ENCODE measurements at places on chromosomes 7 and 10.

DNA sequence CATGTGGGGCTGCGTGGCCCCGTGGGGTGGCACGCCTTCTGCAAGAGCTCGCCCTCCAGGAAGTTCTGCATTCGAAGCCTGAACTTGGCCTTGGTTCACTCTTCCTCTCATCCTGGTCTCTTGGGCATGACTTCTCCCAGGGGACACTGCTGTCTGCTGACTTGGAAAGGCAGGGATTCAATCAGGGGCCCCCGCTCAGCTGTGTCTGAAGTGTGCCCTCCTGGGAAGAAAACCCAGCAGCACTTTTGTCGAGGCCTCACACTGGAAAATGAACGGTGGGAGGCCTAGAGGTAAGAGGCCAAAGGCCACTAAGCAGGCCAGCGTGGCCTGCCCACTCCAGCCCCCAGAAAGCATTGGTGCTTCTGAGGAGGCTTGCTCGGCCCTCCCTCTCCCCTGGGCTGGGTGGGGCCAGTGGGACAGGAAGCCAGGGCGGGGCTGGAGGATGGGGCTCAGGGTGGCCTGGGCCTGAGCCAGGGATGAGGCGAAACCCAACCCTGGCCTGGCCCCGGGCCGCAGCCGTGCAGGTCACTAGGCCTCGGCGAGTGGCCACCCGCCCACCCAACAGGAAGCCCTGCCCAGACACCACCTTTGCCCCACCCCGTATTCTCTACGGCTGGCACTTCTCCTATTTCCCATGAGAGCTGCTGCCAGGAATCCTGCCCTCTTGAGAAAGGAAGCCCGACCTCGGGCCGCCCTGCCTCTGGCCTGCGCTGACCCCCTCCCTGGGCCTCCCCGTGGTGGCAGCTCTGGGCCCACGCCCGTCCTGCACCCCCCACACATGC lies 81.1 kb downstream of the ZMIZ1 start:
- peak; percentile 95 for DNase-seq

DNA sequence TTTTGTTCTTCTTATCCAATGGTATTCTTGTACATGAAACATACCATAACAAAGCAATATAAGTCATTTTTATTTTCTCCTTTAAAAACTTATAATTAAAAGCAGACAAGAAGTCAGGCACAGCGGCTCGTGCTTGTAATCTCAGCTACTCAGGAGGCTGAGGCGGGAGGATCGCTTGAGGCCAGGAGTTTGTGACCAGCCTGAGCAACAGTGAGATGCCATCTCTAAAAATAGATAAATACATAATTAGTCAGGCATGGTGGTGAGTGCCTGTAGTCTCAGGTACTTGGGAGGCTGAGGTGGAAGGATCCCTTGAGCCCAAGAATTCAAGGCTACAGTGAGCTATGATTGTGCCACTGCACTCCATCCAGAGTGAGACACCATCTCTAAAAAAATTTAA lies 195.1 kb upstream of the FZD1 start:
- no peak for DNase-seq

GRCh38 chr10:59807629-59808620 lies 54.7 kb upstream of the MRLN start:
- DNase-seq, result peak; percentile 81

DNA sequence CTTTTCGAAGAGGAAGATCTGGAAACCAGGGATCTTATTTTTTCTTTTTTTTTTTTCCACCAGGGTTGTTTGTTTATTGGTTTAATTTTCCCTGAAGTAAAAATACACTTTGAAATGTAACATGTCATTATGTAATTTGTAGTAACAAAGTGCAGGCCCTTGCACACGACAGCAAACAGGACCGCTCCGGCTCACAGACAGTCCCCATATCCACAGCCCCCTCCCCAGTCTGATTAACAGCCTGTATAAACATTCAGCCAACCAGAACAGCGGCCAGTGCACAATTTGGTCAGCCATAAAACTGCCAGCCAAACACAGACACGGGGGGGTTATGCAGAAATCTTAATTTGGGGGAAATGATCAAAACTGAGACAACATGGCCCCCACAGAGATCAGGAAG lies 431.6 kb upstream of the NPVF start:
- no peak for DNase-seq

DNA sequence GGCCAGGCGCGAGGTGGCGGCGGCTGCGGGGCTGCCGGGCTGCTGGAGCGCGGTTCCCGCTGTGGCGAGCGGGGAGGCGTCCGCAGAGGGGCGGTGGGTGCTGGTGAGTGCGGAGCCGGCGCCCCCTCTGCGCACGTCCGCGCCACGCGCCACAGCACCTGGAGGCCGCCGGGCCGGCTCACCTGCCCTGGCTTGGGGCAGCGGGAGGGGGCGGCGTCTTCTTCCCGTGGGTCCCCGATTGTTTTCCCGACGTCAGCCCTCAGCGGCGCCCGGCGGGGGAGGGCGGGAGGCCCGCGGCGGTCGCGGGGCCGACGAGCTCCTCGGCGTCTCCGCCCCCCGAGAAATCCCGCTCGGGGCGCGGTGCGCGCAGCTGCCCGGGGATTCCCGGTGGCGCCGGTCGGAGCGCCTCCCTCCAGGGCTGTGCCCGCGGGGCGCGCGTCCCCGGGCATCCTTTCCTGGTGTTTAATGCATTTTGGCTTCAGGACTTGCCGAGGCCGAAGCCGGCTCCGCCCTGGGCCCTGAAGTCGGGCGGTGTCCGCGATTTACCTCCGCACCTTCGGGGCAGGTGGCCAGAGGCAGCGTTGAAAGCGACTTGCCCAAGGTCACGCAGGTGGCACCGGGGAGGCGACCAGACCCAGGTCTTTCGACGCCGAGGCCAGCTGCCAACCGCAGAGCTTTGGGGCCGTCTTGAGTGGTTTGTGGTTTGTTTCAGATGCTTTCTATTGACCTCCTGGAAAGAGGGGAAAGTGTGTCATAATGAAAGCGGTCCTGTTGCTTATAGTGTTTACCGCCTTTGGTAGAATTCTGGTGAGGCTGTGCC lies 561 bp downstream of the PLEKHA1 start:
- DNase-seq, result peak; percentile 80

- no peak for DNase-seq
These were observed 12.0 kb downstream of the C10orf62 start for GRCh38 chr10:97601268-97602215.

DNA sequence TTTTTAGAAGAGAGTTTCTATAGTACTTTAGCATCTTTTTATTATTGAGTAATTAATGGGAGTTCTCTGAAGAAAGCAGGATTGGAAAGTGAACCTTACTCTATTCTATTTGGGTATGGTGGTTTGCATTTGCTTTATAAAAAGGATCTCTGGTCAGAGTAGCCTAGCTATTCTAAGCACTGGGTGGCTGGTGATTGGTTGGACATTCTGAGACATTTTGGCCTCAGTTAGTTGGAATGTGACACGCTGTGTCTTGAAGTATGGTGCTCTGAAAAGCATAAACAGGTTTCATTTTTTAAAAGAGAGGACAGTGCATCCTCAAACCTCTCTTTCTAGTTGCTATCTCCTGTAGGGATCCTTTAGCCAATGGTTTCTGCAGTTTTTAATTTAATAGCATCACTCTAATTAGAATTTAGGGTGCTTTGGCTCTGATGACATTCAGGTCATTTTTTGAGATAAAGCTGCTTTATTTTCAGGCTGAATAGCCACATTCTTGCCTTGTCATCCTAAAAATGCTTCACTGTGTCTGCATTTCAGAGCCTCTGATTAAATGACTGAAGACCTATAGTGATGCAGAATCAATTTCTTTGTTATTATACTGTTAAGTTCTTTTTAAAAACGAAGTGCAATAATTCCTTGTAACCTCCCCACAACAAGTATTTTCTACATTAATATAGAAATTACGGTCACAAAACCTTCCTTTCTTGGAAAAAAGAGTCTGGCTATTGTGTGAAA lies 20.6 kb downstream of the TMEM178B start:
- DNase-seq, result no peak

GRCh38 chr10:110480387-110480786 lies 17.3 kb upstream of the DUSP5 start:
- no peak for DNase-seq

DNA sequence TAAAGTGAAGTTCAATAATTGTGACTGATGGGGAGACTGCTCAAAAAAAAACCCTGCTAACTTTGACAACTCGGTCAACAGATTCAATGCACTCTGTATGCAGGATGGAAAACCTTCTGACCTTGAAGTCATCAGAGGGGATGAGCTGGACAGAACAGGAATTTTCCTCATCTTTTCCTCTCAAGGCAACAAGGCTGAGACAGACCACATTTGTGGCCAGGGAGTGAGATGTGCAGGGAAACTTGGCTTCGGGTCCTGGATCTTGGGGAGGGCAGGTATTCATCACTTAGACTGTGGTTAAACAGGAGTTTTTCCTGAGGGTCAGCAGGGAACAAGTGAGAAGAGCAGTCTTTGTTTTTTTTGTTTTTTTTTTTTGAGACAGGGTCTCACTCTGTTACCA lies 100.6 kb downstream of the BAMBI start:
- no peak for DNase-seq

- DNase-seq, result no peak
These were observed 170.4 kb downstream of the EGFR start for GRCh38 chr7:55189146-55189766.

- peak; percentile 80 for DNase-seq
These were observed 44.0 kb upstream of the COL13A1 start for GRCh38 chr10:69757553-69758309.

DNA sequence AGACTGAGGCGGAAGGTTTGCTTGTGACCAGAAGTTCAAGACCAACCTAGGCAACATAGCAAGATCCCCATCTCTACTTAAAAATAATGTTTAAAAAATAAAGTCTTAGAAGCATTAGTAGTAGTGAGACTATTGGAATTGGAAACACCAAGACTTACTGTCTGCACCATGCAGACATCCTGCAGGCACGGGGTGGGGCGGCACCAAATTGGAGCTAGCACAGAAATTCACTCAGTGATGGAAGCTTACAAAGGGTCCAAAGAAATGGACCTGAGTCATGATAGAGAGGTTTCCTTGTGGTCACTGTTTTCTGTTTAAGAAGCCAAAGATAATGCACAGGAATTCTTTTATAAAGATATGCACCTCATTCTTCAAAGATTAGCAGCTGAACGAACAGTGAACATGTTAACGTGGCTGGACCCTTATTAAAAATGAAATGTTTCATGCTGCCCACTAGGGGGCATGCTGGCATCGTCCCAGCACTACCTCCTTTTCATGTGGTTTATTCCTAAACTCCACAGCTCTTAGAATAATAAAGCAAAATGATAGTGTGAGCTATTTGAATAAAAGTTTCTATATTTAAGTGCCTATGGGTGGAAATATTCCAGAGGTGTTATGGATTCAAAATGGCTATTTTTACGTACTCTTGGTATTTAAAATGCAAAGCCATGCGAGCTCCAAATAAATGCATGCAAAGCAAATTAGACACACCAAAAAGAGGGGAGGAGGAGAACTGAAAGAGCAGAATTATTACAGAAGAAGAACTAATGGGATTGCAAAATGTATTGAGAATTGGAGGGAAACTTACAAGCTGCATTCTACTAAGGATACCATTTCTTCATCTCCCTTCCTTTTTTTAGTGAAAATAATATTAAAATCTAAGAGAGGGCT lies 28.6 kb downstream of the PDSS1 start:
- DNase-seq, result no peak

DNA sequence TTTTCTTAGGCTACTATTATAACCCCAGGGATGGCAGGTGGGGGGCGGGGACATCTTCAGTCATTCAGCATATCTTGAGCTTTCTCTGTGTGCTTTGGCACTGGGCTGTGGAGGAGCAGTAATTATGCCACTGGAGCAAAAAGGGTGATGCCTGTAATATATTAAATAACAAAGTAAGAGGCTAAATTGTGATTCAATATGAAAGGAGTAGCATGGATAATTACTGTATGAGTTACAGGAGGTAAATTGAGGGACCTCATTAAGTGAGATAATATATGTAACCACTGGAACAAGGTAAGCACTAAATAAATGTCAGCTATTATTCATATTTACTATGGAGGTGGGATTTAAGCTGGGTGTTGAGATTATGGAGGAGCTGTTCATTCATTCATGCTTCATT lies 3.3 kb upstream of the STN1 start:
- no peak for DNase-seq

GRCh38 chr10:61971003-61971325 lies 69.5 kb downstream of the ARID5B start:
- no peak for DNase-seq

- DNase-seq, result no peak
These were observed 36.1 kb upstream of the ZNF736 start for GRCh38 chr7:64277630-64278029.

- DNase-seq, result no peak
These were observed 214.5 kb downstream of the TNS3 start for GRCh38 chr7:47367369-47367768.

DNA sequence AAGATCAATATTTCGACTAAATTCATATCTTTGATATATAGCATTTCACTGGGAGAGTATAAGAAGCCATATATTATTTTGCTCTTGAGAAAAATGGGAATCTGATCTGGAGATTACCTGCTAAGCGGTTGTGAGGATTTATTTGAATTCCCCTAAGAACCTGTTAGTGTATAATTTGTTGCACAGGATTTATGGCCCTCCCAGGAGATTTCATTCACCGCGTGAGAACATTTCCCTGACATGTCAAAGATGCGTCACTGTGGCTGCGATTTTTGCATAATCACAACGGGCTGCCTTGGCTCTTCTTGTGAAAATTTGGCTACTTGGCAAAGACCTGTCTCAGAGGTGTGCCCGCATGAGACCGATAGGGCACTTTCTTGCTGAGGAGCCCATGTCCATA lies 184.7 kb upstream of the PFKP start:
- no peak for DNase-seq

DNA sequence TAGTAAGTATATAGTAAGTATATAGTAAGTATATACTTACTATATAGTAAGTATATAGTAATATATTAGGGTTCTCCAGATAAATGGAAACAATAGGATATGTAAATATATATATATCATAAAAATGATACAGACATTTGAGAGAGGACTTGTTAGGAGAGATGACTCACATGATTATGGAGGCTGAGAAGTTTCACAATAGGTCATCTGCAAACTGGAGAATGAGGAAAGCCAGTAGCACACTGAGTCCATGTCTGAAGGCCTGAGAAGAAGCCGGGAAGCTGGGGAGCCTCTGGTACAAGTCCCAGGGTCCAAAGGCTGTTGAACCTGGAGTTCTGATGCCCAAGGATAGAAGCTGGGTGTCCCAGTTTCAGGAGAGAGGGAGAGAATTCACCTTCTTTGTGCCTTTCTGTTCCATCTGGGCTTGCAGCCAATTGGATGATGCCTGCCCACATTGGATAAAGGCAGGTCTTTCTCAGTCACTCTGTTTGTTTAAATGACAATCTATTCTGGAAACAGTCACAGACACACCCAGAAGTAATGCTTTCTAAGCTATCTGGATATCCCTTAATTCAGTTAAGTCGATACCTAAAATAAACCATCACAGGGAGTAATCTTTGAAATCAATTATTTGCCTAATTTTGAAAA lies 205.5 kb upstream of the CDC14C start:
- DNase-seq, result no peak

DNA sequence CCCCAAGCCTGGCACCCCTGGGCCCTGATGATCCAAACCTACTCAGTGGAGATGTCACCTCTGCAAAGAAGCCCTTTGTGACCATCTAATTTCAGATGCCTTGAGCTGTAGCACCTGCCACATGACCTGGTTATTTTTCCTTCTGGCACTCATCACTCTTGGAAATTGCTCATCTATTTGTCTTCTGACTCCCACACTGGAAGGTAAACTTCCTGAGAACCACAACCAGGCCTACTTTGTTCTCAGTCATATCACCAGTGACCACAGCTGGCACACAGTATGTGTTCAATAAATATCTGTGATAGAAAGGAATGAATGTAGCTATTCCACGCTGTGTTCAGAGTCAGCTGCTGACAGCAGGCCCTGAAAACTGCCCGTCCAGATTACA lies 97.1 kb downstream of the SH3PXD2A start:
- DNase-seq, result no peak

- DNase-seq, result peak; percentile 69
These were observed at the start of gene GDF2 for GRCh38 chr10:47322300-47323061. Gene GDF2 (plus strand): TSS chr10:47322454. CDS start chr10:47322669, 215 bp downstream.

GRCh38 chr10:14017467-14017866 lies 313.3 kb downstream of the FRMD4A start:
- DNase-seq, result no peak

Measured in cardiac septum (tissue), 1 donor.